GM12892 (cell line): ENCODE measurements at places on chromosomes 6 and 20.

DNA sequence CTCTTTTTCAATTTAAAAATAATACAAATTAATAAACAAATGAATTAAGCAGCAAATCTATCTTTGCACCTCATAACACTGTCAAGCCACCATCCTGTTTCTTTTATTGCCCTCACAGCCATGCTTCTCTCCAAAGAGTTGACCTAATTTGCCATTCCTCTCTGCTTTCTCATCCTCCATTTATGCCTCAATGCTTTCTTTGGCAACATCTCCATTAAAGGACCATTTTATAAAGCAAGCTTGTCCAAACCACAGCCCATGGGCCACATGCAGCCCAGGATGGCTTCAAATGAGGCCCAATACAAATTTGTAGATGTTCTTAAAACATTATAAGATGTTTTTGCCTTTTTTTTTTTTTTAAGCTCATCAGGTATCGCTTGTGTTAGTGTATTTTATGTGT, 26.4 kb upstream of the MEI4 start:
- no peak for DNase-seq

- no peak for DNase-seq
Measured at GRCh38 chr6:165643015-165643414, 20.0 kb downstream of the PDE10A start.

DNA sequence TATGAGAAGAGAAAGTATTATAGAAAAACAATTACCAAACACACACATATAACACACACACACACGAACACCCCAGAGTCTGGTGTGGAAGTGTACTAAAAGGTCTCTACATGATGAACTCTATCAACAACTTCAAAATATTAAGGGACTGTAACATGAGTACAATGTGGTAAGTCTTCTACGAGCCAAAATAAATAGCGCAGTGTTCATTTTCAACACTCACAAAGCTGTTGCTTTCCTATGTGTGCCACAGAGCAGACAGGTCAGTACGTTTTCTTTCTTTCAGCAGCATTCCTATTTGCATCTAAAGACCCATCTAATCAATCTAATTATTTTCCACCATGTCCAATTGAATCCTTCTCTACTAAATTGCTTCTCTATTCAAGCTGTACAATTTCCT, 12.1 kb upstream of the CNKSR3 start:
- no peak for DNase-seq

- DNase-seq: no peak
Measured at GRCh38 chr6:3743541-3743940, 8.0 kb downstream of the PXDC1 start.

GRCh38 chr6:143549221-143549948, 37.9 kb upstream of the FUCA2 start:
- no peak for DNase-seq

DNA sequence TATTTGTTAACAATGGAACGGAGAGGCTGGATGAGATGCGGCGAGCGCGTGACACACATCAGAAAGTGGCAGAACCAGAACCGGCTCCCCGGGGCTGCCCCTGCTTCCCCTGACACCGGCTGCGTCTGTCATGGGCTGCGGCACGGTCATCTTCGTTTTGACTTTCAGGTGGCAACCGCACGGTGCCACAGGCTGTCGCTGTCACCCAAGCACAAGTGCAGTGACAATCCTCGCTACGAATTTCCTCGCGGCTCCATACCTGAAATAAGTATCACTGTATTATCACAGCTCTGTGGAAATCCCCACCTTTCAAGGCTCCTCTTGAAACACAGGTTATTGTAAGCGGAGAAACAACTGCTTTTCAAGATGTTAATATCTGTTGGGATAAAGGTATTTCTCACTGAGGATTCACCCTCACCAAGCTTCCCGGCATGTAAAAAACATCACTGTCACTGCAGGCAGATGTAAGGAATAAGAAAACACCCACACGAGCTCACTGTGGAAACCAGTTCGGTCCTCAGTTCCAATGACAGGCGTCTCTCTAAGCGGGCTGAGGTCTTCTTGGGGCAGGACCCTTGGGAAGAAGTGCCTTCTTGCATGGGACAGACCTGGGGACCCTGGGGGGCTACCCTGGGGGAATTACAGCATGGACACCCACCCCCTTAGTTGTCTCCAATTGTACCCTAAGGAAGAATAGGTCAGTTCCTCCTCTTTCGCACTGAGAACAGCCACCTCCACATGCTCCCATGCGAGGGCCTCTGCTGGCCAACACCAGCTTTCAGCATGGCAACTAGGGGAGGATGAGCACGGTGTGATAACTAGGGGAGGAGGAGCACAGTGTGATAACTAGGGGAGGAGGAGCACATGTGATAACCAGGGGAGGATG, 86.3 kb downstream of the DACT2 start:
- DNase-seq: no peak

GRCh38 chr20:32570401-32571190, 14.5 kb downstream of the NOL4L start:
- no peak for DNase-seq

DNA sequence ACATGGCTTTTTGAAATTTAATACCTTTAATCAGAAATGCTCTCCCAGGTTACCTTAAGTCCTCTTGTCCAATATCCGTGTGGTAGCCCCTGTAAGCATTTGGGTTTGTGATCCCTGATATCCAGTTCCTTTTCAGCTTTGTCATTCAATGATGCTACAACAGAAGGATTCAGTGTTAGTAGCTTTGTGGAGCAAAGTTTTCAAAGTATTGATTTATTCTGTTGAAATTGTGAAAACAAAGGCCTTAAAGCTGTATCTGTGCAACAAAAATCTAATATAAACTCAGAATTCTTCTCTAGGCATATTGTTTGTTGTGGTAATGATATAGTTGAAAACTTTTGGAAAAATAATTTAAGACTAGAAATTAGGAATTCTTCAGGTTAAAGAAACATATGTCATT, 91.9 kb downstream of the ADGRB3 start:
- DNase-seq: no peak

DNA sequence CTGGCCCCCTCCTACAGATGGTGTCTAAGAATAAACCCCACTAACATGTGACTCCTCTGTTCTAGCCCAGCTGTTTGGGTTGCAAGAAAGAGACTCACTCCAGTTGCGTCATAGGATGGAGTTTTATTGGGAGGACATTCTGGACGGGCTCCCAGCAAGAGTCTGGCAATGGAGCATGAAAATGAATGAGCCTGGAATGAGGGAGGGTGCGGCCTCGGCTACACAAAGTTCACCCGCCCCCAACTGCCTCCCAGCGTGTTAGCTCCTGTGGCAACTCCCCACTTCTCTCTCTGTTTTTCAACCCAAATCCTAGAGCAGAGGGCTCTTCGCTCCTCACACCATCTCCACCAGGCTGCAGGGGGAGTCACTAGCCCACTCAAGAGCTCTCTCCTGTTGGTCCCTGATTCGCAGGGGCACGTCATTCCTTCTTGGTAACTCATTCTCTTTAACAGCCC, 5.1 kb upstream of the ADAM33 start:
- no peak for DNase-seq
